ENCODE measurements at places on chromosomes 12 and 14.

DNA sequence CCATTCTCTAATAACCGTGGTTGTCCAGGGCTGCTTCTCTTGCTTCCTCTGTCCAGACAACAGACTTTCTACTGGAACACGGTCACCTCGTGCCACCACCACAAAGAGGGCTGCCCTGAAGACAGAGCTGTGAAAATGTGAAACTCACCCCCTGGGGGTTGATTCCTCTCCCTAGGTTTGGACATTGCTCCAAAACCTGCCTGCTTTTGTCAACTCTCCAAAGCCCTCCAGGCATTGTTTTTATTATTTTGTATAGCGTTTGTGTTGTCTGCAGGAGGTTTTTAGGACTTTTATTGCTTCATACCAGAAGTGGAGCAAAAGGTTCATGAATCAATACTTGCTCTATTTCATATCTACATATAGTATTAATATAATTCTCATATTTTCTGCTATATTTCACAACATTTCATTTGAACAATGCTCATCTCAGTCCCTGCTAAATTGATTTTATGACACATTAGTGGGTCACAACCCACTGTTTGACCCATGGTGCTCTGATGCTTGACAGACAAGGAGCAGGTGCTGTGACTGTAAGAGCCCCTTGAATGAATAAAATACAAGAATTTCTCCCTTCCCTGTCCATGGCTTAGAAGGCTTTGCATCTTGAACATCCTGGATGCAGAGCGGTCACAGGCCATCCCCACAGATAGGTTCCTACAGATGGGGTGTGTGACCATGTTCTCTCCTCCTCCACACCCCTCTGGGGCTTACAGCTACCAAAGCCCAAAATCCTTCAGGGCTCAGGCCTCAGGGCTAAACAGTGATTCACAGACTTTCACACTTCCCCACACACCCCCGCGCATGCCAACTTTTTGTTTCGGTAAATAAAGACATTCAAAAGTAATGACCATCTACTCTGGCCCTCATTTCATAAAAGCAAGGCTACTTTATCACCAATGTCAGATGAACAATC lies 20.6 kb upstream of the EML1 start:
- no peak for DNase-seq

DNA sequence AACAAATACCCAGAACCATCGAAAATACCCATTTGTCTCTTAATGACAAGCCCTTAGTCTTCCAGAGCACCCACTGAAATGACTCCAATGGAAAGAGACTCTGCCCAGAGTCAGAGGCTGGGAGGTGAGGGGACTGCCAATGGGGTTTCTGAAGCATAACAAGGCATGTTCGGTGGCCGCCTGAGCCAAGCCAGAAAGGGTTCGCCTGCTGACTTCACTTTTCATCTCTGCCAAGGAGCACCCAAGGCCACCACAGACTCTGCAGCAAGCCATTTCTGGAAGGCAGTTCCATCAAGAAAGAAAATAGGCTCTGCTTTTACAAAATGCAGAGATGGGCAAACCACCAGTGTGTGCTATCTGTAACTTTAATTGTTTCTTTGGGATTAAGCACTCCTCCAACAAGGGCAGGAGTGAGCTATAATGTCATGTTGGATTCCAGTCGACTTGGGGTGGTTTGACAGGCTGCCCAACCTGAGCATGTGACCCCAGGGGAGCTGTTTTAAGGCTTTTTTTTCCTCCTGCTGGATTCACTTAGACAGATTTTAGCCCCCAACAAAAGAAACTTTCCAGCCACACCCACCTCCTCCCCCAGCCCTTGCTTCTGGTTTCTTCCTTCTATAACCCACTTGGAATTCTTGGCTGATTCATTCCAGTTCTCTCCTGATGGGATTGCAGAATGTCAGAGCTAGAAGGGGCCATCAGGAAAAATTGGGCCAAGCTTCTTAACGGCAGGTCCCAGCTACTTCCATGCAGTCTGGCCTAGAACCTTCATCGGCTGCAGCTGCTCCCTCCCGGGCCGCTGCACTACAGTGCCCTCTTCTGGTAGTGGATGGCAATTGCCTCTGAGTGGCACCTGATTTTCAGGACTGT lies 24.1 kb downstream of the CKAP4 start:
- peak; percentile 84 for DNase-seq

- no peak for DNase-seq
Measured at GRCh38 chr14:79551523-79551922, 659.8 kb downstream of the DIO2 start.

DNA sequence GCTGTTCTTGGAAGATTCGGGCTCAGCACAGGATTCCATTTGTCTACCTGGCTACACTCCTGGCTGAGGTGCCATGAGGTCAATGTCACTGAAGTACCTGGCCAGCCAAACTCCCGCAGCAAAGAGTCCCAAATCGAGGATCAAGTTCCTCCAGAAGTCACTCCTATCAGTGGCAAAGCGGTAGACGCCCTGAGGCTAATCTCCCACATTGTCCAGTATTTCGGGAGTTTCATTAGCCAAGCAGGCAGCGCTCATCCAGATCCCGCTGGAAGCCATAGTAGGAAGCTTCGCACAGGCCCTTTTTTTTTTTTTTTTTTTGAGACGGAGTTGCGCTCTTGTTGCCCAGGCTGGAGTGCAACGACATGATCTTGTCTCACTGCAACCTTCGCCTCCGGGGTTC lies 8.9 kb upstream of the AACS start:
- no peak for DNase-seq

- no peak for DNase-seq
Measured at GRCh38 chr14:42140831-42141279, 534.2 kb downstream of the LRFN5 start.

DNA sequence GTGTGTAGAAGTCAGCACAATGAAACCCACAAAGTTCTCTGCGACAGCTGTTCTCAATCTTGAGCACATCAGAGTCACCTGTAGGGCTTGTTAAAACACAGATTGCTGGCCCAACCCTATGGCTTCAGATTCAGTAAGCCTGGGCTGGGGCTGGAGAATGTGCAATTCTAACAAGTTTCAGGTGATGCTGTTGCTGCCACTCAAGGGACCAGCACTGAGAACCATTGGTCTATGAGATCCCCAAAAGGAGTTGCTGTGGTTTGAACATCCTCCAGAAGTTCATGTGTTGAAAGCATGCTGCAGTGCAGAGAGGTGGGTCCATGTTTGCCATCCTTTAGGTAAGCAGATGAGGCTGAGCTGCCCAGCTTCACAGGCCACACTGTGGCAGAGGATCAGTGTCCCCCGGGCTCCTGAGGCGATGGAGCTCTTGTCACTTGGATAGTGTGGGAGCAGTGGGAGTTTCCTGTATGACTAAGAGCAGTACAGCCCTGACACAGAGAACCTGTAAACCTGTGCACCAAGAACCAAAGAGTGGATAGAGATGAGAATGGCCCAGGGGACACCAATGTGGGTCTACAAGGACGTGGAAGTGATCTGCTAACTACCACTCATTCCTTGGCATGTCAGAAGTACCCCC lies 8.0 kb upstream of the RTRAF start:
- DNase-seq, result no peak

- peak; percentile 41 for DNase-seq
Measured at GRCh38 chr12:52907092-52907810, 2.4 kb upstream of the KRT8 start.

- no peak for DNase-seq
Measured at GRCh38 chr14:76938092-76938500, 90.4 kb downstream of the IRF2BPL start.

- DNase-seq, result no peak
Measured at GRCh38 chr12:76247026-76247646, 101.1 kb downstream of the BBS10 start.

DNA sequence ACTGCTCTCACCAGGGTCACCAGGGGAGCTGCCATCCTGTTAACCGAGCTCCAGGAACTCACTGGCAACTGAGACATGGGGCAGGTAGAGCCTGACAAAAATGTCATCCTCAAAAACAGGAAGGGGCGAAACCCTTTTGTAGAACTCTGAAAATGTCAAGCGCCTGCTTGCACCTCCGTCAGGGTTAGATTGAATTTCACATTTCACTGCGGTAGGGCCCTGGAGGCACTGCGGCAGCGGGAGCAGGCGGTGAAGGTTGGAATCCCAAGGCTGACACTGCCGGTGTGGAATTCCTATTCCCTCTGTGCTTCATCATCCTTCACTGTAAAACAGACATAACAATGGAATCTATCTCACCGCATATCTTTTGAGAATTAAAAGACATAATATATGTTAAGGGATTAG lies 142.8 kb upstream of the TMCC3 start:
- DNase-seq, result peak; percentile 21

DNA sequence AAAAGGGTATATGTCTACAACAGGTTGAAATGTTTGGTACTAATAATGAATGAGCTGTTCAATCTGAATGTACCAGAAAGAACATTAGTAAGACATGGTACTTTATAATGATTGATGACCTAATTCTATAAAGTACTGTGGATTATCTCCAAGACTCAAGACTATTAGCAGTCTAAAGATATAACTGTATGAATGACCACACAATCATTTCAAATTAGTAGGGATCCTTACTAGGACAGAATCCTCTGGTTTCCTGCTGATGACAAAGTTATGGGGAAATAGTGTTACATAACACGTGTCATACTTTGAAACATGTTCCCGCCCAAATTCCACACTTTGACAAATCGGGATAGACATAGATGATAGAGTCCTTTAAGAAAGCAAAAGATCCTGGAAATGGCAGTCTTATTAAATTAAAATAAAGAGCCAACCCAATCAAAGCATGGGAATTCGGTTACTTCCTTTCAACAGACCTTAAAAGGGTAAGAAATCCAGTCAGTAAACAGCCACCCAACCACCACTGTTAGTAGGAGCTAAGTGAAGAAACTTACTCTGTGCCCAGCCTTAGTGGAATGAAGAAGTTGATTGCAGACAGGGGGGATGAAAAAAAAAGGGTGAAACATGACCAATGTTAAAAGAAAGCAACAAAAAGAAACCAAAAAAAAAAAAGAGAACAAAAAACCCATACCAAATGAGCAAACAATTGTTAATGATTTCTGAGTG lies 2.8 kb downstream of the VPS29 start:
- no peak for DNase-seq

DNA sequence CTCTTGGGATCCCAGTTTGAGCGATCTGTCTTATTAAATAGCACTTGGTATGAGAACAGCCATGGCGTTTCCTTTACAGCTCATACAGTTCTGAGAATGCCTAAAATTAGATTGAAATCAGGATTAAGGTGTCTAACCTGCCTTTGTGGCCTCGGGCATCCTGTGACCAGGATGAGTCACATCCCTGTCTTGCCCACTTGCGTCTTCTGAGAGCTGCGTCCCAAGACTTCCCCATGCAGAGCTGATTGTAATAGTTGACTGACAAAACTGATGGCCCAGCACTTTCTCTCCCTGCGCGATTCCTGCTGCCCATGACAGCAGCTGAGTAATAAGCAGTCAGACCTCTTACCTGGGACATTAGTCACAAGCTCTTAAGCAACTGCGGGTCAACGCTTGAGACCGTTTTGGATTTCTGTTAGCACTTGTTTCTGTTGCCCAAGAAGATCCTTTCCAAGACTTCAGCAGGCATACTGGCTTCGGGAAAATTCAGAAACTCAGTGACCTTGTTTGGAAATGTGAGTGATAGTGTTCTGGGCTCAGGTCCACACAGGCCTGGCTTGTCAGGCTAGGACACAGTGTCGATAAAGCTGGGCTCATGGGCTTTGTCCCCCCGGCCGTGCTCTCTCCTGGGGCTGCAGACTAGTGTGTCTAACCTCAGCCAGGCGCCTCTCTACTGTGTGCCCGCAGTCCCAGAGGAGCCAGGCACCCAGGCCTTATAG lies 169.9 kb upstream of the HIF1A start:
- no peak for DNase-seq

- DNase-seq, result no peak
Measured at GRCh38 chr12:116924558-116925453, 14.1 kb downstream of the FBXW8 start.

DNA sequence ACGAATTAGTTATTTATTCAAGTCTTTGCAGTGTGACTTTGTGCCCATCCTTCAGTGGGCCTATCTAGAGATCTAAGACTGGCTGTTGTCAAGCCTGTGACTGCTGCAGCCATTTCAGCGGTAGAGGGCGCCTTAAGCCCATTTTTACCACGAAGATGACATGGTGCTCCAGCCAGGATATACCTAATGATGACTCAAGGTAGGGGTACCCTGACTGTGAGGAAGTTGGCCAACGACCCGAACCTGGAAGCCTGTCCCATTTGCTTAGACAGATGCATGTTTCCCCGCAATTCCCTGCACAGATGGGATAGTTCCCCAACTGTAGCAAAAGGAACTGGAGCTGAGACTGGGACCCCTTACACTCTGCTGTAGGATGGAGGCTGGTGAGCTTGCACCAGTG lies 41.3 kb downstream of the RAB3IP start:
- DNase-seq, result peak; percentile 82

DNA sequence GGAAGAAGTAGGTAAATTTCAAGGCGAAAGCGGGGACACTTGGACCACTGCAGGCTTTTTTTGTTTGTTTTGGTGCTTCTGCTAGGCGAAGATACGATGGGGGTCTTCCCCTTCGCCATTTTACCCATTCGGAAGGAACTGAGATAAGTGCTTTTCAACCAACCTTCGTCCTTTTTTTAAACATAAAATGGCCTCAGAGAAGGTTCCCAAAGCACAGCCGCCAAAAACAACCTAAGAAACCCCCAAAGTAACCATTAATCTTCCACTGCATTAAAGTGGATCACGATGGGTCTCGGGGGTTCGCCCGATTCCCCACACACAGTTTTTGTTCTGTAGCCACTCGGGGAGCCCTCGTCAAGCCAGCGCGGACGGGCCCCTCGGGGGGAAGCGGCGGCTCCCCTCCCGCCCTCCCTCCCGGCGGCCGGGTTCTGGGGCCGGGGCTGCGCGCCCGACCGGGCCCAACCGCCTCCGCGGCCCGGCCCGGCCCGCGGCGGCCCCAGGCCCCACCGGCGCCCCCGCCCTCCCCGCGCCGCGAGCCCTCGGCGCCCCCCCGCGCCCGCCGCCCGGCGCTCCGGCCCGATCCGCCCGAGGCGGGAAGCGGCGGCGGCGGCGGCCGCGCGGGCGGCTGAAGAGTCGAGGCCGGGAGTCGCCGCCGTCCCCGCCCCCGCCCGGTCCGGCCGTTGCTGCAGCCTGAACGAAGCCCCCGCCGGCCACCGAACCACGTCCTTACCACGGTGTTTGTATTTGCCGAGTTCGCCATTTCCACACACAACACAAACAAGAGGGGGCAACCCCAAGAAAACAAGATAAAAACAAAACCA lies 790 bp downstream of the GTF2A1 start:
- peak; percentile 30 for DNase-seq

DNA sequence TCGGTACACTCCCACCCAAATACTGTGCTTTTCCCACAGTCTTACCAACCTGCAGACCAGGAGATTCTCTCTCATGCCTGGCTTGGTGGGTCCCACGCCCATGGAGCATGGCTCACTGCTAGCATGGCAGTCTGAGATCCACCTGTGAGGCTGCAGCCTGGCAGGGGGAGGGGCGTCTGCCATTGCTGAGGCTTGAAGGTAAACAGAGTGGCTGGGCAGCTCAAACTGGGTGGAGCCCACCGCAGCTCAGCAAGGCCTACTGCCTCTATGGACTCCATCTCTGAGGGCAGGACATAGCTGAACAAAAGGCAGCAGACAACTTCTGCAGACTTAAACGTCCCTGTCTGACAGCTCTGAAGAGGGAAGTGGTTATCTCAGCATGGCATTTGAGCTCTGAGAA lies 93.2 kb downstream of the FOXA1 start:
- no peak for DNase-seq

- DNase-seq, result no peak
Measured at GRCh38 chr14:59819446-59820088, 51.0 kb downstream of the RTN1 start.

Data from WTC11 (cell line).